Occipital lobe (tissue), 3 donors: ENCODE measurements at places on chromosomes 7 and 10. TPM values are rescaled to one million over a fixed set of nuclear protein-coding genes. Genes with fewer than 3 reads are reported as not detected.

The GPRIN2 gene
- 19.3 TPM for total RNA-seq

DNA sequence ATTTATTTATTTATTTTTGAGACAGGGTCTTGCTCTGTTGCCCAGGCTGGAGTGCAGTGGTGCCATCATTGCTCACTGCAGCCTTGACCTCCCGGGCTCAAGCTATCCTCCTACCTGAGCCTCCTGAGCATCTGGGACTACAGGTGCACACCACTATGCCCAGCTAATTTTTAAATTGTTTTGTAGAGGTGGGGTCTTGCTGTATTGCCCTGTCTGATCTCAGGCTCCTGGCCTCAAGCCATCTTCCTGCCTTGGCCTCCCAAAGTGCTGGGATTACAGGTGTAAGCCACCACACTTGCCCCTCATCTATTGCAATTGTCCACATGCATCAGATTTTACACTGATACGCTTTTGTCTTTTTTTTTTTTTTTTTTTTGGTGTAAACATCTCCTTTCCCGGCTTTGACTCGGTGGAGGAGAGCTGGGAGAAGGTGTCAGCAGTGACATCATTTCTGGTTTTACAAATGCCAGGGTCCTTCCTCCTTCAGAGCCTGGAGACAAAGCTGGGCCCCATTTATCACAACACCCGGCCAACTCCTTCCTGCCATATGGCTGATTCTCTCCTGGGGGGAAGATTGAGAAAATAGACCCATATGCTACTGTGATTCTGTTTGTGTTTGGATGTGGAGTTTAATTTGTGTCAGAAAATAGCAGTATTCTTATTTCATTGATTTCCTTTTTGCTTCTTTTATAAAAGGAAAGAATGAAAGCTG, 61.3 kb downstream of the GALNT17 start:
- no peak for DNase-seq

The LRIT1 gene
- total RNA-seq: not detected

DNA sequence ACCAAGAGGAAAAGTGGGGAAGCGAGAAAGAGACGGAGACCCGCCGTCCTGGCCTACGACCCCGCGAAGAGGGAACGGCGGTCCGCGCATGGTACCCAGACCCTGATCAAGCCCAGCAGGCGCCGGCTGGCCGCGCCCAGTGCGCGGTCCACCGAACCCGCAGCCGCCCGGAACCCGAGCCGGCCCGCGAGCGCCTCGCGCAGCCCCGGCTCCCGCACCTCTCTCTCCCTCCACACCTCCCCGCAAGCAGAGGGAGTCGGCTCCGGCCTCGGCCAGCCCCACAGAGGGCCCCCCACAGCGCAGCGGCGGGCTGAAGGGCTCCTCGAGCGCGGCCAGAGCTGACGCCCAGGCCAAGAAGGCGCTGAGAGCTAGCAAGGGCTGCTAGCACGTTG, 164.7 kb downstream of the AGMO start:
- DNase-seq: no peak

- no peak for DNase-seq
These were observed 32.1 kb downstream of the TRRAP start for GRCh38 chr7:98910427-98910826.

DNA sequence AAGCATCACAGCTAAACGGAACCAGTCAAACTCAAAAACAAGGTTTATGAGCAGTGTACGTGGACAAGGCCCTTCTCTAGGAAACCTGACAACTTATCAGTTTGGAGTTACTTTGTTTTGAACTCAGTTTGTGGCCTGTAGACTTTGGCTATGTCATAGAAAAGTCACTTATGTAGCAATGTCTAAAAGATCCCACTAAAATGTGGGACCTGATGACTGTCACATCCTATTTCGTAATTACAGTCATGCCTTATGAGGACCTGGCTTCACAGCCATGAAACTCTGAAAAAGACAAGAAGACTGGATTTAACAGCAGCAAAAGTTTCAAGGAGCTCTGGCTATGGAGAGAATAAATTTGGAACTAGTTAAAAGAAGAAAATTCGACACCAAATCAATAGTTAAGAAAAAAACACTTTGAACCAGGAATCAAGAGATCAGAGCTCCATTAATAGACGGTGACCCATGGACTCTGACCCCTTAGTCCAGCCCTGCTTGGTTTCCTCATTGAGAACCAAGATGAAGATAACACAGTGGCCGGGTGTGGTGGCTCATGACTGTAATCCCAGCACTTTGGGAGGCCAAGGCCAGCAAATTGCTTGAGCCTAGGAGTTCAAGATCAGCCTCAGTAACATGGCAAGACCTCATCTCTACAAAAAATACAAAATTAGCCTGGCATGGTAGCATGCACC, 204.3 kb downstream of the SFMBT2 start:
- DNase-seq: no peak

DNA sequence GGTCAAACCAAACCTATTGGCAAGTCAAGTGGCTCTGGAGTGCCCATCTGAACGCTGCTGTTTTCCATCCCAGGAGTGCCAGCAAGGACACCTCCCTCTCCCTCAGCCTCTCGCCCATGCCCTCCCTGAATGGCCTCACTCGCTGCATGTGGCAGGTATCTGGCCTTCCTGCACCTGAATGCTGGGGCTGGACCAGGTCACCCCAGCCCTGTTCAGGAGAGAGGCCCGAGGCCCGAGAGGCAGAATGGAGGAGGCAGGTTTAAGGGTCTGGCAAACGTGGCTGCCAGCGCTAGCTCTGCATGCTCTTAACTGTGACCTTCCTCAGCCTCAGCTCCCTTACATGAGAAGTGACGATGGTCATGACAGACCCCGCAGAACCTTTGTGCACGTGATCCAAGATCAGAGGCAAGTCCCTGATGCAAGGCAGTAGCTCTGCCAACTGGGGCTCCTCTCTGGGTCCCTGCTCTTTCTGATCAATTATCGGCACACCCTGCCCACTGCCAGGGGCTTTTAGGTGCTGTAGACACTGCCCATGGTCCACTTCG, 295.7 kb upstream of the ZMIZ1 start:
- DNase-seq: no peak

- DNase-seq: no peak
These were observed 176.5 kb downstream of the CSTF2T start for GRCh38 chr10:51522858-51523257.

The TEX47 gene
- total RNA-seq: not detected

- DNase-seq: no peak
These were observed 867.2 kb upstream of the LRRTM3 start for GRCh38 chr10:66058594-66058993.

The KCND2 gene
- 51.5 TPM for total RNA-seq

- DNase-seq: no peak
These were observed 3.9 kb upstream of the MACC1 start for GRCh38 chr7:20220921-20221547.

DNA sequence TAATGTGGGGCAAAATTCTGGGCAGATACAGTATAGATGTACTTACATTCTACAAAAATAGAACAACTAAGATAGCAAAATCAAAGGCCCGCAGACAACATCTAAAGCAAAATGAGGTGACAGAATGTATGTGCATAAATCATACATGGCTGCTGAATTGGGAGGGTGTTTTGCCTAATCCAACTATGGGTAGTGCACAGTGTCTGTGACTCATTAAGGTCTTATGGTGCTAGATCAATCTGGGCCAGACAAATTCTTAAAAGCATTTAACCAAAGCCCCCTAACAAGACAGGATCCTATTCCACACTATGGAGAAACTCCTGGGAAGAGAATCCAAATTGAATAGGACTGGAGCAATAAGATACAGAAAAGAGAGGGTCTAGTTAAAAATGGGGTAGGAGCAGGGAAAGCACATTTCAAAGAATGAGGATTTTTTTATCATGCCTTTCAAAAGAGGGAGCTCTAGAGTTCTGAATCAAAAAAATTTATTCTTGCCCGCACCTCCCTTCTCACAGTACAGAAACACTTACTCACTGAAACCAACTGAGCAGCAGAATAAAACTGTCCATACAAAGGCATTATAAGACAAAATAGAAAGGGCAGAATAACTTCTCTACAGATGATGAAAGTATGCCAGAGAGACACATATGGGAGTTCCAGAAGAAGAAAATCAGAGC, 181.3 kb downstream of the RNLS start:
- no peak for DNase-seq

DNA sequence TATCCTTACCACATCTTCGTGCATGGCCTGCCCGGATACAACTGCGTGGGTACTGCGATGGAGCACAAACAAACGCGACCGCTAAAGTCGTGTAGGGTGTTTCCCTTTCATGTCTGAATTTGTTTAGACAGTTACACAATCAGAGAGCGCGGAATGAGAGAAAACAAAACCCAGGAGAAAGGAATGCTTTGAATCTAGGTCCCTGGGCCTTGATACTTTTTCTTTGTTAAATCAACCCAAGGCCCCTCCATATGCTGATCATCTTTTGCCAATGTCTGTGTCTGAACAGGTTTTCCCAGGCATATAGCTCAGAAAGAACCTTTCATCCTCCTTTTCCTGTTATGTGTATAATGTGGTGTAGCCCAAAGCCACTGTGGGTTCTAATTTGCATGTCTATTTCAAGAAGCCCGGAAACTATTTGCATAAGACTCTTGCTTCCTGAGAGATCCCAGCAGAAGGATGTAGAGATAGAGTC, 145.8 kb downstream of the FRMD4A start:
- DNase-seq: no peak

DNA sequence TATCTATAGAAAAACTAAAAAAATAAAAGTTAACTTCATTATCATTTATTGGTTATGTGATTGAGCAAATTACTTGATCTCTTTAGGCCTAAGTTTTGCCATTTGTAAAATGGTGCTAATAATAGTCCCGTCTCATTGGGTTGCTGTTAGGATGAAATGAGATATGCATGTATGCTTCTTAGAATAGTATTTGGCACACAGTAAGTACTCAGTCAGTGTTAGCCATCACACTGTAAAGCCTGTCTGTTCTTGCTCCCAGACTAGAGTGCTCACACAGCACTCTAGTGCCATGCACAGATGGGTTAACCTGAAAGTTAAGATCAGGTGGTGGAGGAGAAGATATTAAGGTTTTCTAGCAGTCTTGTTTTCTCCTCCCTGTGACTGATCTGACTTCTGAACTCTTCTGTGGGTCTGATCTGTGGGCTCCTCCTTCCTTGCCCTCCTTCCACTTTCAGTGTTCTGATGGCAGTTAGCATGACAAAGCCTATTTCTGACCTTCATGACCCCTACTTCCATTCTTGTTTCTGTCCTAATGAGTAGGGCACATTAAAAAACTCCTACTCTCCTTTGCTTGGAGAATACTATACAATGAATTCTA, 167.5 kb downstream of the RNLS start:
- no peak for DNase-seq

DNA sequence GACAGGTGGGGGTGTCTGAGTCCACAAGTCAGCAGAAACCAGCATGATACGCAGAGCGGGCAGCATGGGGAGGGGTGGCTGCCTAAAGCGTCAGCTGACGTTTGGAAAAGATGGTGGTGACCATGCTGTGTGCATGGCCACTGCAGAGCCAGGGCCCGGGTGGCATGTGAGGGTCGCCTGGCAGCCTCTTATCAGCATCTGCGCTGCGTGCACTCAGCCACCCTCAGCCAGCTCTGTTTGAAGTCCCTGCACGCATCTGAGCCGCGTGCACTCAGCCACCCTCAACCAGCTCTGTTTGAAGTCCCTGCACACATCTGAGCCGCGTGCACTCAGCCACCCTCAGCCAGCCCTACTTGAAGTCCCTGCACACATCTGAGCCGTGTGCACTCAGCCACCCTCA, 61.5 kb downstream of the WDR37 start:
- no peak for DNase-seq

The MBLAC1 gene
- 6.4 TPM for total RNA-seq

The PLA2G12B gene
- not detected for total RNA-seq

The PGAM2 gene
- total RNA-seq: 5.9 TPM

- DNase-seq: no peak
These were observed 7.0 kb downstream of the GET4 start for GRCh38 chr7:883055-884021.

The SPDYE11 gene
- total RNA-seq: not detected

- no peak for DNase-seq
These were observed 41.2 kb upstream of the AKR1E2 start for GRCh38 chr10:4784667-4785333.

DNA sequence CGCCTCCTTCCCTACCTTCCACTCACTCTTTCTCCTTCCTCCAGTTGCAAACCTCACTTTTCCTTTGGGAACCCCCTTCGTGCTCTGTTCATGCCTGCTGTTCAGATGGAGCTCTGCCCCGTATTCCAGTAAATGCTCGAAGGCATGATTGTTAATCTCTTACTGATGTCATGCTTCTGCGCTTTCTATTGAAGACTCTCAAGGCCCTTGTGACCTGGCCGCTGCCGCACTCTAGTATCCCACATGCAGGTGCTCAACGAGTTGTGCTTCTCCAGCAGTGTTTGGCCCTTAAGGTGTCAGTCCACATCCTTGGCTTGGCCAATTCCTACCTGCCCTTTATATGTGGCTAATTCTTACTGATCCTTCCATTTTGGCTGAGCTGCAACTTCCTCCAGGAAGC, 158.6 kb downstream of the ADAM12 start:
- no peak for DNase-seq

The GALNT17 gene
- total RNA-seq: 13.3 TPM

The STOX1 gene
- total RNA-seq: 7.0 TPM

DNA sequence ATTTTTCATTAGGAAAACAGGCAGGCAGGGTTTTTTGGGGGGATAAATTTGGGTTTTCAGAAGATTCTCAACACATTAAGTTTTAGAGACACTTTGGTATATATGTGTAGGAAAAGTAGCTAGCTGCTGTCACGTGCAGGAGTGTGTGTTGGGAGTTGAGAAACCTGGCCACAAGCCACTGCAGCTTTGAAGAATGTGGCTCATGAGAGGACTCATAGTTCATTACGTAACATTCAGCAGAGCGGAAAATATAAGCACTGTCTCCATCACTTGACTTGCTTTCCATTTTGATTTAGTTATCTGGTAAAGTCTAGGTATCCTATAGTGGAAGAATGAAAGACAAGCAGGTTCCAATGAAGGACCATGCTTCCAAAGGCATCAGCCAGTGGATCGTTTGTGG, 31.2 kb downstream of the SMNDC1 start:
- DNase-seq: peak; percentile 31

- DNase-seq: no peak
These were observed 23.0 kb downstream of the AMZ1 start for GRCh38 chr7:2710901-2711551.

GRCh38 chr10:24911029-24911428, 41.4 kb downstream of the PRTFDC1 start:
- DNase-seq: no peak

DNA sequence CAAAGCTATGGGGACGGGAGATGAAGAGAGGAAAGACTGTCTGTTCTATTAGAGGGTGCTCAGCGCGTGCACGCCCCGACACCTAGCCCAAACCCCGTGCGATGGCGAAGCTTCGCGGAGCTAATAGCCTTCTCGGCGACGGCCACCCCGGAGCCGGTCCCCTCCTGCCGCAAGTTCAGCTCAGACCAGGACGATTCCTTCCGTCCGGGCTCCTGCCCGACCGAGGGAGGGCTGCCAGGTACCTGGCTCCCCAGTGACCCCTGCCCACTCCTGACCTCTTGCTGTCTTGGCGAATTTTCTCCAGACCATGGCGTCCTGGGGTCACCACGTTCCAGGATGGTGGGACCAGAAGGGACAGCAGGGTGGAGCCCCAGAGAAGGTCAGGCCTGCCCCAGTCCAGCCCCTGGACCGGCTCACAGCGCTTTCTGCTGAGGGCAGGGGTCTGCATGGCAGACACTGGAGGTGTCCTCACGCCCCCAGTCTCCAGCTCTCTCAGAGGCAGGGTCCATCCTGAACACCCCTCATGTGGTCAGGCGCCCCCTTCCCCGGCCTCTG, 36.7 kb downstream of the UNCX start:
- no peak for DNase-seq
